Right forelimb (tissue), 1 donor: ENCODE measurements at places on chromosomes 6 and 20.

DNA sequence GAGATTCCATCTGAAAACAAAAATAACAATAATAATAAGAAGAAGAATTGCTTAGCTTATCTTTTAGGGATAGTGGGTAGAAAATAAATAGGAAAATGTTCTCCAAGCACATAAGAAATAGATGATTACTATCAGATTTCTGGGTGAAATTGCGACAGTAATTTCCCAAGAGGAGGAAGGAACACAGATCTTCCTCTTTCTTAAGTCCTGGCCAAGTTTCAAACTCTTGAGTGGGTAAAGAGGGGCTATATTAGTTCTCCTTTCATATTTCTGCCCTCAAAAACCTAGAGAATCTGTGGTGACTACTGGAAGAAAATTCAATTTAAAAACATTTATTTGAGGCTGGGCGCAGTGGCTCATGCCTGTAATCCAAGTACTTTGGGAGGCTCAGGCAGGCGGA is 63.7 kb downstream of the PHACTR2 start:
- no peak for DNase-seq

DNA sequence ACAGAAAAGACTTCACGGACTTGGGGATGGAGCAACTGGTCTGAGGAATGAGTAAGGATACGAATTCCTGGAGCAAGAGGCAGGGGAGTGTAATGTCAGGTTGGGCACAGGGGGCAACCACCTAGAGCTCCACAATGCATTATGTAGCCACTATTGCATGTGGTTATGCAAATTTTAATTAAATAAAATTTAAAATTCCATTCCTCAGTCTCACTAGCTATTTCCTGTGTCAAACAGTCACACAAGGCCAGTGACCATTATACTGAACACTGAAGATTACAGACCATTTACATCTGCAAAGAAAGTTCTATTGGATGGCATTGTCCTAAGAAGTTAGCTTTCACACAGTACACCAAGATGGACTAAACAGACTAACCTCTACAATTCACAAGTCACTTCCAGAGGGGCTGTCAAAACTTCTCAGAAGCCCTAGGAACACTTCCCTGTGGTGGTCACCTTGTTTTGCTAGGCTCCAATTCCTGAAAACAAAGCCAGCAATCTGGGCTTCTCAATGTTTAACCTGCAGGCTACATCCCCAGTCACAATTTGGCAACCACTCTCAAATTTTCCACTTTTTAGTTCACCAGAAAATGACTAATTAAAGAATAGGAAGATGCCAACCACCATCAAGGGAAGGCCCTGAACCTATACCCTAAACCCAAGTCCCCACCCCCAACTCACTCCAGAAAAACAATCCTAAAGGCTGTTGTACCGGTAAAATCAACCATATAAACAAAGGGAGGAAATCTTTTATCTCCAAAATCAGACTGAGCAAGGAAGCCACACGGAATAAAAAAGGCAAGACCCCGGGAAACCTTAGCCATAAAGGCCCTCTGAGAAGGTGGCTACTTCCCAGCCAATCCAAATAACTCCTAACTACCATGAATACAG is 34.2 kb upstream of the C20orf203 start:
- DNase-seq: no peak

DNA sequence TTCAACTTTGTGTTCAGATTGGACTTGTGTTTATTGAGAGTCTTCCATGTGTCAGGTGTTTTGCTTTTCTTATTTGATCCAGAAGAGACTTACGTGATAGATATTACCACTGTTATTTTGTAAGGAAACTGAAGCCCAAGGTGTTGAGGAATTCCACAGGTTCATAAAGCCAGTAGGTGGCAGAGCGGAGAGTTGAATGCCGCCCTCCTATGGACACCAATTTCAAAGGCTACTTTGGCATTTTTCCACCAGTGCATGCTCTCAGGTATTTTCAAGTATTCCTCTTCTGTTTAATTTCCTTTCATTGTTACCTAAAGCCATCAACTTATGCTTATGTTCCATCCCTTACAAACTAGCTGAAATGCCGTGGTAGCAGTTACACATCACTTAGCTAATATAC is 14.0 kb upstream of the COL10A1 start:
- DNase-seq: no peak

DNA sequence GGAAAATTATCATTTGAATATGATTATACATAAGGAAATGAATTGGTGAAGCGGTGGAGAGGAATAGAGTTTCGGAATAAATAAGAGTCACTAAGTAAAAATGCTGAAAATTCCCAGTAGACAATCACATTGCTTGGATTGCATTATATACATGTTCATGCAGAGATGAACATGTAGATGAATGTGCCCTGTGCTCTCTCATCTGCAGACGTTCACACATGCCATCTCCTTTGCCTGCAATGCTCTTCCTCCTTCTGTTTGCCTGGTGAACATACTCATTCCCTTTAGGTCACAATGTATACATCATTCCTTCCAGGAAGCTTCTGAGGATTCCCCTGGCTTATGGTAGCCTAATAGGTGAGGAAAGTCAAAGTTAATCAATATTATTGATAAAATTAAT is 17.9 kb downstream of the DCDC2 start:
- DNase-seq: no peak

- DNase-seq: no peak
These were observed 323.4 kb downstream of the BTBD3 start for GRCh38 chr20:12241065-12241464.

GRCh38 chr20:23245553-23246181 is 104.9 kb upstream of the NXT1 start:
- DNase-seq: peak; percentile 58

GRCh38 chr20:57902473-57902872 is 192.7 kb upstream of the PMEPA1 start:
- no peak for DNase-seq

GRCh38 chr6:62446647-62447316 is 160.8 kb upstream of the KHDRBS2 start:
- DNase-seq: no peak
